ENCODE measurements at places on chromosomes 2 and 18.

GRCh38 chr2:44918095-44918775 is 23.3 kb upstream of the SIX3 start:
- no peak for DNase-seq

GRCh38 chr2:133163111-133163510 is 405.2 kb downstream of the NCKAP5 start:
- DNase-seq = no peak

DNA sequence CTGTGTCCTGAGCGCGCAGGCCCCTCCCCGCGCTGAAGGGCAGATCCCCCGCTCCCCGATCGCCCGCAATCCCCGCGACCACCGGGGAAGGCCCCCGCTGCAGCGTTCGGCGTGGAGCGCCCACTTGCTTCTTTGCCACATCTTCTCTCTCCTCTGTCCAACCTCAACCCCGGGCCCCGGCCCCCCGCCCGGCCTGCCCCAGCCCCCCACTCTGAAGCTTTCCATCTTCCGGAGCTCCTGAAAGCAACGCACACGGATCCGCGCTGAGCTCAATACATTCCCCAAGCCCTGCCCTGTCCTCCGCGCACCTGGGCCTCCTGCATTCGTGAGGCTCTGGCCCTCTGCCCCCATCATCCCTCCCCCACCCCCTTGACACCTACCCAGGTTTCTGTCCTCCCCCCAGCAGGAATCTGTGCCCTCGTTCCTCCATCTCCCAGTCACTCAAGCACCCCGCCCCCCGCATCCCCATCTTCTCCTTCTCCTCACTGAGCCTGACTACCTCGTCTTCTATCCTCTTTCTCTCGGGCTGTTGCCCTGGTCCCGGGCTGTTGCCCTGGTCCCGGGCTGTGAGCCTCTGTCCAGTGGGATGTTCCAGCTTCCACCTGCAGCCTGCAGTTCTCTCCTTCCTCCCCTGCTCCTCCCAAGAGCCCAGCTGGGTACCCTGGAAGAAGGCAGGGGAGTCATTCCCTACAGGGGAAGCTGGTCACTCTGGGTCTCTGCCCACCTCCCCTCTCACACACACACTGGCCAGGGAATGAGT is 7.8 kb downstream of the SPEG start:
- DNase-seq = no peak

GRCh38 chr2:51153236-51153635 is 121.3 kb upstream of the NRXN1 start:
- DNase-seq = no peak

DNA sequence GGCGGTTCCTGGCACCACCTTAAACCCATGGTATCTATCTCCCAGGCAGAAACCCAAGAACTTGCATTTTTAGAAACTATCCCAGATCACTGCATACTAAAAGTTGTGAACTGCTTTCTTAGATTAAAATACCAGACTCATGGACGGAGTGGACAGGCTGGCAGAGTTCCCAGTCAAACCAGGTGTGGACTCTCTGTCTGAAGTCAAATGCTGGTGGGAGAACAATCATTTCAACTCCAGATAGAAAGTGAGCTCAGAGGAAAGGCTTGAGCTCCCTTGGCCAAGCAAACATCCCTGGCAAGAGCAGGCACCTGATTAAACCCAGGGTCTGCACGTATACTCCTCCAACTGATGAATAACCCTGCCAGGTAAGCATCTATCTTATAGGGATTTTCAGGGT is 19.5 kb downstream of the NXPH2 start:
- no peak for DNase-seq

DNA sequence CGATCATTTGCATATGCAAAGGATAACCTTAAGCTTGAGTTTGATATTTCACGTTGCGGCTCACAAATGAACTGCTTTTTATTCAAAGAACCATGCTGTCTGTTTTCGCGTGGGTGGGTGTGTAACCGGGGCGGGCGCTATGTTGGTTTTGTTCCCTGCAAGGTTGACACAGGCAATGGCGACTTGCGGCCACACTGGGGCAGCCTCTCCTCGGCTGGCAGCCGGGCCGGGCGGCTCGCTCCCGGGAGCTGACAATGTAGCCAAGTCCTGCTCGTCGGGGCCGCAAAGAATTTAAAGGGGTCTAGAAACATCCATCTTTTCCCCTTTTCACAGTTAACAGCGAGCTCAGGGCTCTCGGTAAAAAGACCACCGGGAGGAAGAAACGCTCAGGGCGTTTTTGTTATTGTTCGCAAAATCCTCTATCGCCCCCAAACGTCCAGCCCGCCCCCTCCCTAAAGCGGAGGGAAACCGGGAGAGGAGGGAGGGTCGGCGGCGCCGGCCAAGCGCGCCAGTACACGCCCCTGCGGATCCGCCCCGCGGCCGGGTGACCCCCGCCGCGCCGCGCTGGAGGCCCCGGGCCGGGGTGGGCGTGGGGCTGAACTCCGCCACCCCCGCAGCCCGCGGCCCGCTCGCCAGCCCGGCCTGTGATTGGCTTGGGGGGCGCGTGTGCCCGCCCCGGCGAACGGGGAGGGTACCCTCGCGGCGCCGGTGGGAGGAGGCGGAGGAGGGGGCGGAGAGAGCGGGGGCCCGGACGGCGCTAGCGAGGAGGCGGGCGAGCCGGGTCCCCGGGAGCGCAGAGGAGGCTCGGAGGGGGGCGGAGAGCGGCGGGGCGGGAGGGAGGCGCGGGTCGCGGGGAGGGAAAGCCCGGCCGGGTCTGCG is at the start of gene NEDD4L:
Gene NEDD4L, plus strand, starts transcription at position 736 of the 879 bp plus-strand sequence. CDS start 435 bp downstream, outside the sequence.
- DNase-seq = peak; percentile 84

- DNase-seq = no peak
Observed at GRCh38 chr2:55710025-55710424, 16.4 kb upstream of the PNPT1 start.

DNA sequence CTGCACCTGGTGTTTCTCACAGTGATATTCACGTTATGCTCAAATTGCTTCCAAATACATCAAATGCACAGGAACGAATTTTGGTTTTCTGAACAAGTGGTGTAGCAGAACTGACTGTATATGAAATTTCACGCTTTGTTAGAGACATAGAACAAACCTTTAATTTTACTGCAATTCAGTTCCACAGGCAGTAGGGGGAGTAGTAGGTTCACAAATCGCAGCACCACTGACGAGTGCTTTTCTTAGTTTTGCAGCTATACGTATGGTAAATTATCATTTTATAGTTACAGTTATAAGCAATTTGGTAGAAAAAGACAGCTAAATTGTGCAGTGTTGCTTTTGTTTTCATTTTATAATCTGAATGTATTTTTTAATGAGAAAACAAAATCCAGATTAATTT is 113.3 kb downstream of the KIAA1328 start:
- peak; percentile 56 for DNase-seq

DNA sequence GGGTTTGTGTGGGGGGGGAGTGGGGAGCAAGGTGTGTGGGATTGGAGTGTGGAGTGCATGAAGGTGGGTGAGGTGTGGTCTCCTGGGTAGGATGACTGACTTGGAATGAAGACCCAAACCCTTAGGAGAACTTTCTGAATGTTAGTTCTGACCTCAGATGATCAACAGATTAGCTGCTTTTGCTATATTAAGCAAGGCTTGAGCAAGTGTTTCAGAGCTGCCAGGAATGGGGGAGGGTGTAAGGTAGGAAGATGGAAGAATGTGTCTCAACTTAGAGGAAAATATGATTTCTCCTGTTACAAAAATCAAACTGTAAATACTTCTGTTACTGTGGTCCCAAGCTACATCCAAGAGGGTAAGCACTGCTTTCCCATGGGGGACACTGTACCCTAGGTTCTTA is 273.6 kb downstream of the TGIF1 start:
- DNase-seq = no peak

GRCh38 chr2:84939426-84940087 is 31.4 kb upstream of the KCMF1 start:
- DNase-seq = no peak

- no peak for DNase-seq
Observed at GRCh38 chr2:20356042-20356441, 5.4 kb upstream of the PUM2 start.

- DNase-seq = no peak
Observed at GRCh38 chr2:45293182-45293581, 283.9 kb upstream of the SIX2 start.

- DNase-seq = no peak
Observed at GRCh38 chr18:25233528-25234321, 118.2 kb downstream of the ZNF521 start.

GRCh38 chr2:169746240-169746639 is 12.6 kb downstream of the KLHL23 start:
- DNase-seq = no peak

DNA sequence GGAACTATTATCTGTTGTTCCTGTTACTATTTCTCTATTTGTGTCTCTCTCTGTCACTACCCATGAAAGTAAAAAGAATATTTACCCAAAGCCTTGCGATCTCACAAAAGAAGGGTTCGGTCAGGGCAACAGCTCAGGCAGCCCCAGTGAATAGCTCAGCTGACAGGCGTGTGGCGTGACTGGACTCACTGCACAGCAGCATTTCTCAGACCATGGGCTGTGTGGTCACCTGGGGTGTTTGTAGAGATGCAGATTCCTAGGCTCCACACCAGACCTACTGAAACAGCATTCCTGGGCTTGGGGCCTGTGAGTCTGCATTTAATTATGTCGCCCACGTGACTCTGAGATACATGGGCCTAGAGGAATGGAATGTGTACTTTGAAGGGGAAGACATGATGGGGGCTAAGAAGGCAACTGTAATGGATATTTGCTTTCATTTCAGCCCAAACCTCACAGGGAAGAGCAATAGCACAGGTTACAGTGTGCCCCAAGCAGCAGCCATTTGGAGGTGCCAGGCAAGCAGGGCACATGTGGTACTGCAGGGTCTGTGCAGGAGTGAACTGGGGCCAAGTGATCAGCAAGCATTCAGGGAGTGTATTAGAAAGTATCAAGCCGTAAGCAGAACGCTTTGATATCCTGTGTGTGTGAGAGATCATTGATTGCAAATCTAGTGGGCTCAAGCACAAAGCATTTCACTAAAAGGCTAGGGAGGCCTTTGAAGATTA is 90.4 kb upstream of the RBMS1 start:
- DNase-seq = no peak

- DNase-seq = no peak
Observed at GRCh38 chr2:163600801-163601200, 135.0 kb downstream of the FIGN start.

GRCh38 chr2:419687-420317 is 131.9 kb upstream of the ALKAL2 start:
- no peak for DNase-seq

DNA sequence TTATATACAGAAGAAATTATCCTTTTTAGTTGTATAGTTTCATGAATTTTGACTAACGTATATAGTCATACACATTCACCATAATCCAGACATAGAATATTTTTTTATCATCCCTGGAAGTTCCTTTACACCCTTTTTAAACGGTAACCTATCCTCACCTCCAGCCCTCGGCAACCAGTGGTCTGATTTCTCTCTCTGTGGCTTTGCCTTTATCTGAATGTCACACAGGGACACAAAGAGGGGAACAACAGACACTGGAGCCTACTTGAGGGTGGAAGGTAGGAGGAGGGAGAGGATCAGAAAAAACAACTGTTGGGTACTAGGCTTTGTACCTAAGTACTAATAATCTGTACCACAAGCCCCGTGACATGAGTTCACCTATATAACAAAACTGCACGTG is 191.9 kb downstream of the MC4R start:
- DNase-seq = no peak

DNA sequence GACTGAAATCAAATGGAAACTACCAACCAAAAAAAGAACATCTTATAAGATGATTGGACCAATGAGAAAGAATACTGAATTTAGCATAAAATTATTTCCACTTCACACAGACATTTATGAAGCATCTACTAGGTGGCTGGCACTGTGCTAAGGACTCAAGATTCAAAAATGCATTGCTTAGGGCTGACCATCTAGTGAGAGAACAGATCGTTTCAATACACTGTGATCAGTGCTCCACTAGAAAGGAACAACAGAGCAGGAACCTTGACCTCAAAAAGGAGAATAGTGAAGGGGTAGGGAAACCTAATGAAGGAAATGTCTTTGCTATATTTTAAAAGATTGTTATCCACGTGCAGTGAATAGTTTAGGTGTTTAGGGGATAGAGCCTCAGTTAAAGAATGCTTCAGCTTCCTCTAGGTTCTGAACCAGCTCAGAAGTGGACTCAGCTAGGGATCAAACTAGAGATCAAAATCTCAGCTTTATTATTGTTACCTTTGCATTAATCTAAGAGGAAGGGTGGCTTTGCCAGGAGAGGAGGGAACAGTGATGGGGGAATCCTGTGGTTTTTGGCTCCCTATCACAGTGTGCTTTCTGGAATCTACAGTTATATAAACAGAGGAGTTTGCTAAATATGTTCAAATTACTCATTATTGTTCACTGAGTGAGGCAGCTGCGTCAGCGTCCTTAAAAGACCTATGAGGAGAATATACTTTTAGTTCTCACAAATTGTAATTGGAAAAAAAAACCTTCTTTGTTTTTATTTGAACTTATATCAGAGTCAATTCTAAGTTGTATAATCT is 16.2 kb upstream of the BBS5 start:
- no peak for DNase-seq

GRCh38 chr18:46161703-46162396 is 57.7 kb downstream of the HAUS1 start:
- DNase-seq = no peak

GRCh38 chr2:52976143-52976949 is 791.3 kb upstream of the CHAC2 start:
- DNase-seq = no peak

DNA sequence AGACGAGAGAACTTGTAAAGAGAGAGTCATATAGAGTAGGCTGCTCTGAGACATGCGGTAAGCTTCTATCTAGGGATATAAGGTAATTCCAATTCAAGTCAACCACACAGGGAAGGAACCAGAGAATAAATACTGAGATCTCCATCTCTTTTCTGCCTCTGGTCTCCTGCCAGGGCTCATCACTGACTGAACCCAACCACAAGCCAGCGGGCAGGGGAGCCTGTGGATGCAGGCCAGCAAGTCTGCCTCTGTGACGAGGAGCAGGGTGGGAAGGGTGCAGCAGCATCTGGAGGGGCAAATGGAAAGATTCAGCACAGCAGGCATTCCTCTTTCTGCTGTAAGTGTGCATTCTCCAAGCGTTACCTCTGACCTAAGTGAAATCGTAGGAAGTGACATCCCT is 82.2 kb downstream of the ICOS start:
- DNase-seq = no peak

- no peak for DNase-seq
Observed at GRCh38 chr2:44932079-44932478, 9.4 kb upstream of the SIX3 start.

GRCh38 chr2:31337197-31337596 is 77.3 kb downstream of the XDH start:
- DNase-seq = no peak

DNA sequence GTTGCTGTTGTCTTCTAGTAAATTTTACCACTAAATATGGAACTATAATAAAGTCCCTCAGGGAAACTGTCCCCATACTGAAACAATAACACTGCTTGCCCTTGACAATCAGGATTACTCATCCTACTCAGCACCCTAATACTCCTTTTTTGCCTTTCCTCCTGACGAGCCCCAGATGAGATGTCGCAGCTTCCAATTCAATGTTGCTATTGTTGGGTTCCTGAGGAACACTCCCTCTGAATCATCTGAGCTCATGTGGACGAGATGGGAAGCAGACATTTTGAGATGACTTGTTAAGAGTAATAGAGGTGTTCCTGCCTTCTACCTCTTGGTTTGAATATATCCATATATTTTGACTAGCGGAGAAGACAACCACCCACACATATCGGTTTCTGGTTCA is 187.8 kb upstream of the FAM98A start:
- no peak for DNase-seq
